ENCODE measurements at places on chromosomes 7 and 10. TPM values are rescaled to one million over a fixed set of nuclear protein-coding genes. Genes with fewer than 3 reads are reported as not detected.

AKR1C4 gene
- not detected for total RNA-seq

NPY gene
- total RNA-seq: 1.5 TPM

DNA sequence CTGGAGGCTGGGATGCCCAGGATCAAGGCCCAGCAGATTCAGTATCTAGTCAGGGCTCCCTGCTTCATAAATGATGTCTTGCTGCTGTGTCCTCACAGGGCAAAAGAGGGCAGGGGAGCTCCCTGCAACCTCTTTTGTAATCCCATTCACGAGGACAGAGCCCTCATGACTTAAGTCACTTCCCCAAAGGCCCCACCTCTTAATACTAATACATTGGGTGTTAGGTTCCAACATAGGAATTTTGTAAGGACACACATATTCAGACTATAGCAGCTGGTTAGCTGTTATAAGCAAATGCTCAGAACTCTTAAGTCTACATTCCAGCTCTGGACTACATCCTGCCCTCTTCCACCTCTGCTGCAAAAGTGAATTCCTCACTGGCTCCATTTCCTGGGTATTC, 63.0 kb downstream of the VOPP1 start:
- no peak overlapping the region for H3K4me3 ChIP-seq
- DNase-seq: peak; percentile 16
- peaks cover 4% of the 10 kb centered on the region for H3K4me1 ChIP-seq
- no peaks in the 10 kb centered on the region for H3K36me3 ChIP-seq
- no peak overlapping the region for H3K27ac ChIP-seq
- no peaks in the 10 kb centered on the region for H3K27me3 ChIP-seq

DNA sequence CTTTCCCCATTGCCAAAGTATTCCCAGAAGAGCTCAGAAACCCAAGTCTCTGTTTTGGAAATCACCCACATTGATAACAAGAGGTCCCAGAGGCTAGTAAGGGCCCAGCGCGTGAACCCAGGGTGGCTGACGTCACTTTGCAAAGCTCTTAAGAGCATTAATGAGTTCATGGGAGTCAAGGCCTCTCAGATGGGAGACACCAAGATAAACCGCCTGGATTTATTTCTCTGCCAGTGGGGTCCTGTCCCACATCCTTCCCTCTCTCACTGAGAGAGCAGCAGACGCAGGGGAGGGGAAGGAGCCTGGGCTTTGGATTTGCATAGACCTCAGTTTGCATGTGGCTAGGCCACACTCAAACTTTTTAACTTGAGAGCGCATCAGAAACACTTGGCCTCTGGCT, 184.8 kb upstream of the PDE1C start:
- no peaks in the 10 kb centered on the region for H3K36me3 ChIP-seq
- DNase-seq: no peak
- H3K27me3 ChIP-seq: no peaks in the 10 kb centered on the region
- H3K4me1 ChIP-seq: no peaks in the 10 kb centered on the region
- no peak overlapping the region for H3K4me3 ChIP-seq
- no peak overlapping the region for H3K27ac ChIP-seq

DNA sequence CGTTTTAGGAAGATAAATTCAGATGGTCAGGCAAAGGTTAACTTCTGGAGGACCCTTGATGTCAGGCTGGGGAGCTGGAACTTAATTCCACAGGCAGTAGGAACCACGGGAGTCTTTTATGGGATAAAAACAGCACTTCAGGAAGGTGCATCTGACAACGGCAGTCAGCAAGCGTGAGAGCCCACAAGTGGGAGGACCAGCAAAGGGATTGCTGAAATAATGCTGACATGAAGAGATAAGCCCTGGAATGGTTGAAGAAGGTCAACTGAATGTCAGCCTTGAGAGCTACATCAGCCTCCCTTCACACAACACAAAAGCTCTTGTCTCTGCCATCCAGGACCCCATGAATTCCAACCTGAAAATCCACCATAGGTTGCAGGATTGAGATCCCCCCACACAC, 138.8 kb downstream of the SORCS1 start:
- peak overlapping the region; percentile 95 for H3K27ac ChIP-seq
- DNase-seq: no peak
- no peaks in the 10 kb centered on the region for H3K27me3 ChIP-seq
- H3K4me1 ChIP-seq: peaks cover 75% of the 10 kb centered on the region

CRHR2 gene
- 0.92 TPM for total RNA-seq
